ENCODE measurements at places on chromosomes 6 and 20. TPM values are rescaled to one million over a fixed set of nuclear protein-coding genes. Genes with fewer than 3 reads are reported as not detected.

SNAP25 gene
- total RNA-seq = not detected

SNAP91 gene
- 0.87 TPM for total RNA-seq

GPR6 gene
- total RNA-seq = not detected

PI3 gene
- total RNA-seq = not detected

BHLHE23 gene
- total RNA-seq = not detected

CLIC1 gene
- 566 TPM for total RNA-seq

SIRPD gene
- not detected for total RNA-seq

KIZ gene
- 8.4 TPM for total RNA-seq
